ENCODE measurements at places on chromosomes 1 and 21.

DNA sequence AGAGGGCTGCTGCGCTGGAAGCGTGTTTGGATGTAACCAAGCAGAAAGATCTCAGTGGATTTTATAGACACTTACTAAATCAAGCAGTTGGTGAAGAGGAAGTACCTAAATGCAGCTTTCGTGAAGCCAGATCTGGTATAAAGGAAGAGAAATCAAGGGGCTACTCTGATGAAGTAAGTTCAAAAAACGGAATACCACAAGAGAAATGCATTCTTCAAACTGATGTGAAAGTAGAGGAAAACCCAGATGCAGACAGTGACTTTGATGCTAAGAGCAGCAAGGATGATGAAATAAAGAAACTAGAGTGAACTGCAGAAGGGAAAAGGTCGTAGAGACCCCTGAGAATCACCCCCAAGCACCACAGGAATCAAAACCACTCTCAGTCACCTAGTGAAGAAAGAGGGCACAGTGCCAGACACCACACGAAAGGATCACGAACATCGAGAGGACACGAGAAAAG, 40.8 kb upstream of the NEXN start:
- no peak for DNase-seq

- no peak for DNase-seq
These were observed 42.6 kb upstream of the RALGPS2 start for GRCh38 chr1:178682429-178682828.

DNA sequence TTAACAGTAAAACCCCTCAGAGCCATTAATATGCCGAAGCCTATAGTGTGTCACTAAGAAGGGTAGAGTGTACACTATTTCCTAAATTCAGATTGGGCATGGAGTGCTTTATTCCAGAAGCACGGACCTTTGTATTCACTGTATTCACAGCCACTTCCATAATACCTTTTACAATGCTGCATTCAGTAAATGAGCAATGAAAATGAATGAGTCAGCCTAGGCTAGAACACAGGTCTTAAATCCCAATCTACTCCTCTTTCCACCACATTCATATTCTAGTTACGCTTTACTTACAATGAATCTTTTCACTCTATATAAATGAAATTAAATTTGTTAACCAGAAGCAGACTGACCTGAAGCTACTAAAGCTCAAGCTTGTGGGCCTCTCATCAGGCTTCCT, 13.0 kb upstream of the GORAB start:
- no peak for DNase-seq

- peak; percentile 90 for DNase-seq
These were observed 24.2 kb upstream of the NPPB start for GRCh38 chr1:11882814-11883538.
